Stimulated activated CD4-positive, alpha-beta T cell treated with anti-CD3 and anti-CD28 coated beads, Interleukin-1b, Interleukin-23, amount 100 ng/mL, for 1 hour (primary cell): ENCODE measurements at places on chromosomes 3 and 15.
A peak's percentile ranks its signal among the peaks of the same experiment; 100 is the strongest.

DNA sequence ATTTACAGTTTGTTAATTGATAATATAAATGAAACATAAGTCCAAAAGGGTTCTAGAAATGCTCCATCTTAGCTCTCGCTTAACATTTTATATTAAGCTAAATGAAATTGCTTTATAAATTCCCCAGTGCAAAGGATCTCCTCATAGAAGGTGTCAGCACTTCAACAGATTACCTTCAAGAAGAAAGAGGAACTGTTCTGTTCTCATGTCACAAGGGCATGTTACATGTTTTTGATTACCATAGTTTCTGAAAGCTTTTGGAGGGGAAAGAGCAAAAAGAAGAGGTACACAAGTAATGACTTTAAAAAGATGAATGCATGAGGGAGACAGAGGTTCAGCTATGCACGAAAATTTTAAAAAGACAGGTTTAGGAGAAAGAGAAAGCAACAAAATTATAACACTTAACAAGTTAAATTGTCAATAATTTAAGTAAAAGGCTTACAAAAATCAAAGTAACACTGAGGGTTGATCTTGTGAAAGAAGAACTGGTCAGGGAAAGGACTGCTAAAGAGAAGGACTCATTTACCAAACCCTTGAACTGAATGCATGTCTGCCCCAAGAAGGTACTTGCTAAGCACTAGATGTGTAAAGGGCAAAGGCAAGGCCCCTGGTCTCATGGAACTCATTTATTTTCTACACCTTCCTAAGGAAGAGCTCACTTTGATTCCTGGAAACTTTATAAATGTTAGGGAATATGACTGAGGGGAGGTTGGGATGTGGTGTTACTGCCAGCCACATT lies 45.1 kb downstream of the CCDC191 start:
- no peak for DNase-seq

- DNase-seq = no peak
These were observed 51.8 kb downstream of the HEG1 start for GRCh38 chr3:125003859-125004595.

DNA sequence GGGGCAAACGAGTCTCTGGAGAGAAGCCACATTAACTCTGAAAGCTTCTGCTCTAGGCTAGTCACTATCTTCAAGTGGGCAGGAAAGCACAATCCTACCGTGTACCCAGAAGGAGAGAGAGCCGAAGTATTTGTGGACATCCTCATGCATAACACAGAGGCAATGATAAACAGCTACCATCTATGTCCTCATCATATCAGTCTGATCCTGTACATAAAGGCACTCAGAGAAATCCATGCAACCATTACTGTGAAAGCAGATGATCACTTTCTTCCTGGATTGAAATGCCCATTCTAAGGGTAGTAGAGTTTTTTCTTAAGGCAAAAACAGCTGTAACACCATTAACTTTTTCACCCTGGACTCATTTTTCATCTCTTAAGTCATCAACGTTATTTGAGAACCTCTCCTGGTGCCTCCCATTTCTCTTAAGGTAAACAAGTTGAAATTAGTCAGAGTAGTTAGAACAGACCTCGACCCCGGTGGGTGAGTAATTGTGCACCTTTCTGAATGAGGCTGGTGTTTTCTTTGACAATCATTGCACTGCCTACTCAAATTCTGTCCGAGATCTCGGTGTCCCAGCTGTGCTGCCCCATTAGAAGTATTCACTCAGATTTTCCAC lies 327.4 kb downstream of the SHQ1 start:
- peak; percentile 15 for DNase-seq

DNA sequence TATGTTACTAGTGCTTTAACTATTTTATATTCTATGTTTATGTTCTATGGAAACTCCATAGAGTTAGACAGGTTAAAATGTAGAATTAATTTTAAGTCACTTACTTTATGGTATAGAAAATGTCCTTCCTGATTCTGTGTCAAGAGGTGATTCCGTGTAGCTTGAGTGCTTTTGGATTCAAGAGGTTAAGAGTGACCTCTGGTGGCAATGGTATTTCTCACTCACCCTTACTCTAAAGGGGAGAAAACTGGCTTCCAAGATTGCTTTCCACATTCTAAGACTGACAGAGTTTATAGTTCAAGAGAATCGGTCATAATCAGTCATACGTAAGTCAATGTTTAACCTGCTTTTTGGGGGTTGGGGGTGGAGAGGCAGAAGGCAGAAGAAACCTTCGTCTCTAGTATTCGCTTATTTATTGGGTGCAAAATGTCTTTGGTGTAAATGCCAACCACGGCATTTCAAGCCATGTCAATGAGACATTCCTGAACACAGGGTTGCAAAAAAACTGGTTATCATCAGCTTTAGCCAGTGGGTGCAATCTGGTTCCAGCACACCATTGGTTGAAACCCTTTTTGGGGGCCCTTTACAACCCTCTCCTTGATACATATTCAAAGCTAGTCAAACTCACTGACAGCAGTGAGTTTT lies 92.0 kb upstream of the VGLL3 start:
- DNase-seq = no peak

DNA sequence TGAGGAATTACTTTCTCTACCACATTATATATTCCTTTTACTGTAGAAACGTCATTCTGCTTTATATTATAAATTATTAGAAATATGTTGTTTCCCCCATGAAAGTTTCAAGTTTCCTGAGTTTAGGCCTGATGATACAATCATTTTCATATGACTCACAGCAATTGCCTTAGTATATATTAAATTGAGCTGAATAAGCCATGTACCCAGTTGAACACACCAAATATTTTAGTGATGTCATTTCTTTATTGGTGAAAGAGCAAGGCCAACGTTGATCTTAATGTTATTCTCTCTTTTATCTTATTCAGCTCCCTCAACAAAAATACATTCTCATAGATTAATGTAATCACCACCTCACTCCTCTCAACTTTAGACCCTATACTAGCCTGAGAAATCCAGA lies 30.8 kb downstream of the B3GNT5 start:
- DNase-seq = no peak

DNA sequence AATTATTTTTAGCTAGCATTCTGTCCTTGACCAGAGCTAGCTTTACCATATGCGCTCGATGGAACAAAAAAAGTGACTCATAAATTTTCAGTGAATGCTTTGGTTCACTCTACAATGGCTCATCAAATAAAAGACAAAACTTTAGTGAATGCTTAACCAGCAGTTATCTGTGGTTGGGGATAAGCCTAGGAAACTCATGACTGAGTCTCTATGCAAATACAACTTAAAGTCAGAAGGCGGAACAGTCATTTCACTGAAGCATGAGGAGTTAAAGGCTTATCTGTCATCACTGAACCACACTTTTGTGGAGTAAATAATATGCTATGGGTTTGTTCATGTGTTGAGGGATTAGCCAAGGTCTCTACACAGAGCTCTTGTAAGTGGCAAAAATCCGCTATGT lies 308.4 kb downstream of the SQOR start:
- no peak for DNase-seq

GRCh38 chr3:78734048-78734637 lies 1033.7 kb downstream of the ROBO1 start:
- DNase-seq = no peak

DNA sequence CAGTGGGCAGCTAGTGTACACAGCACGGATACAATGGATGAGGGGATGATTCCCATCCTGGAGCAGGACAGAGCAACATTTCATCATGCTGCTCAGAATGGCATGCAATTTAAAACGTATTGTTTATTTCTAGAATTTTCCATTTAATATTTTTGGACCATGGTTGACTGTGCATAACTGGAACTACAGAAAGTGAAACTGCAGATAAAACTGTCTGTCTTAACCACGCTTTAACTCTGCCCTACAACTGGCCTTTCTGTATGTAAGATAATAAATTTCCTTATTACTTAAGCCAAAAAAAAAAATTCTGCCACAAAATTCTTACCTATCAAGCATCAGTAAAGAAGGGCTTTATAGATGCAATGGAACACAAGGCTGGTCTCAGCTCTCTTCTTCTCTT lies 33.4 kb downstream of the AP3S2 start:
- DNase-seq = no peak

DNA sequence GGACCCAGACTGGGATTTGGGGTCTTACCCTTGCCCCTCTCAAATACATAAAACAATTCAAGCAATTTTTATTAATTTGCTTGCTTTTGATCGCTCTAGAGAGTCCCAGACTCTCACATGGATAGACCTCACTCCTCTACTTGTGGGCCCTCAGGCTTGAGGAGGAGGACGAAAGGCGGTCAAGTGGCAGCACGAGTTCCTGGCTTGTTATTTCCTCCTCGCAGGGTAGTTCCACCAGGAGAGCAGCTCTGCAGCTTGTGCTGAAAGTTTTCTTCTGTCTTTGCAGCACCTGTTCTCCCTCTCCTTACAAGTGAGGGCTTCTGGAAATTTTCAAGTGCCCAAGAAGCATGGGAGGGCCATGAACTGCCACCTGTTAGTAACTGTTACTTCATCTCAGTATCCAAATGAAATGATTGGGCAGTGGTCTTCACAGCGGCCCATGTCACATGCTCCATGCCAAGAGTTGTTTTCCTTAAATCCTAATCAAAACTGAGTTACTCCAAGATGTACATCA lies 22.7 kb downstream of the ABI3BP start:
- no peak for DNase-seq

DNA sequence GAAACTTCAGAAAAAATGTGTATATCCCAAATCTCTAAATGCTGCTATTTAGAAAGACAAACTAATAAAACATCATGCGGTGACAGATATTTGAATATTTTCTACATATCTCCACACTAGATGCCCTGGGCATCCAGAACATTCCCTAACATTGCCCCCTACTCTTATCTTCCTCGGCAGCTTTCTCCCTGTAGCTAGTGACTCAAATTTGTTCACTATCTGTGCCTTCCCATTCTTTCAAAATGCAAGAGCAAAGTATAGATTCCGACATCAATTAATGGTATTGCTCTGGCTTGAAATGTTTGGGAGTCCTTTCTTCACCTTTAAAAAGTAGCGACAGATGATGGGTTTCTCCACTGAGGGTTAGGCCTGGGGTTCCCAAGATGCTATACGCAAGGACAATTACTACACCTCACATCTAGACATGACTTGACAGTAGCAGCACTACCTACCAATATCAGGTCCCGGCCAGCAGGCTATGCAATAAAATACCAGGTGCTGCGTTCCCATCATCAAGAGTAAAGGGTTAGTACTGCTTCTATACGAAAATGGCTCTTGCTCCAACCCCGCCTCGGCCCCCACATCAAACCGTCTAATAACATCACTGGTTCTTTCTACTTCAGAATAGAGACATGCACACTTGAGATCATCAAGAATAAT lies 631 bp downstream of the UBR1 start:
- DNase-seq = no peak

DNA sequence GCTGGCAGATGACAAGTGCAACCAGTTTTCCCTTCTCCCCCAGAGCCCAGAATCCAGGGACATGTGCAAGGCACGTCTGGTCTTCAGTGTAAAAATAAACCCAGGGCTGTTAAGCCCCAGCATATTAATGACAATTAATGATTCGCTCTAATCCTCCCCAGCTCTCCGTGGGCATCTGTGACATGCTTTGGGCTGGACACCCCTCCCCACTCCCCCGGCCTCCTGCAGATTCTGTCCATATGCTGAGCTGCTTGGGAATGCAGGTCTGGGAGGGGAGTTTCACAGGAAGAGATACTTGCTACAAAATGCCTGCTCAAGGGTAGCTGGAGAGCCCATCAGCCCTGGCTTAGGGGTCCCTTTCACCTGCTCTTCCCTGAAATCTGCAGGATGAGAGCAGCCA lies 43.0 kb upstream of the NTRK3 start:
- no peak for DNase-seq

DNA sequence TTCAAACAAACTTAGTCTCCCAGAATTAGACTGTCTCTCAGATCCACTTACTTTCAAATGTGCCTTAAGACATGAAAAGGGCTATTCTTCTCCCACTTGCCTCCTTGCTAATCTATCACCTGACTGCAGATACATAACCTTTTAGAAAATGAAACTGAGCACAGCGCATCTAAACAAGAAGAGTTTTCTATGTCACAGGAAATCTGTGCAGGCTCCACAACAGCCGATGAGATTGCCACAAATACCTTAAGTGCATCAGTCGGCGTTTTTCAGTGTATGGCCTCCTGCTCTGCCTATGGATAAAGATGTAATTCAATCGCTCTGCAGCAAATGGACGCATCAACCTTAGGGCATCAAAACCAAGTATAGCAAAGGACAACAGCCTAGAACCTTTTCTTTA lies 544.2 kb downstream of the FOXP1 start:
- no peak for DNase-seq

GRCh38 chr15:100941536-100941935 lies 22.4 kb downstream of the LRRK1 start:
- DNase-seq = no peak

DNA sequence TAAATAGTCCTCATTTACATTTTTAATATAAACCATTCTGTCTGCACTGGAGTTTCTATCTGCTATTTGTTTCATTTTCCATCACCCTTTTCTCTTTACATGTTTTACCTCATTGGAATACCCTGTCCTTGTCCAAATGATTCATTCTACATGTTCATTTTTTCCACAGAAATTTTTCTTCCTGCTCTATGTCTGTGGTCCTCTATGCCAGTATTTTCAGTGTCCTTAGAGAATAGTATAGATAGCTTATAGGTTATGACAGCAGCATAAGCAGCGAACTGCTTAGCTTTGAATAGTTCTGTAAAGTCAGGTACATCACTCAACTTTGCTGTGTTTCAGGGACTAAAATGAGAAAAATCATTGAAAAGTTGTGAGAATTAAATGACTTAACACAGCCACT lies 742.3 kb upstream of the CBLB start:
- DNase-seq = no peak

DNA sequence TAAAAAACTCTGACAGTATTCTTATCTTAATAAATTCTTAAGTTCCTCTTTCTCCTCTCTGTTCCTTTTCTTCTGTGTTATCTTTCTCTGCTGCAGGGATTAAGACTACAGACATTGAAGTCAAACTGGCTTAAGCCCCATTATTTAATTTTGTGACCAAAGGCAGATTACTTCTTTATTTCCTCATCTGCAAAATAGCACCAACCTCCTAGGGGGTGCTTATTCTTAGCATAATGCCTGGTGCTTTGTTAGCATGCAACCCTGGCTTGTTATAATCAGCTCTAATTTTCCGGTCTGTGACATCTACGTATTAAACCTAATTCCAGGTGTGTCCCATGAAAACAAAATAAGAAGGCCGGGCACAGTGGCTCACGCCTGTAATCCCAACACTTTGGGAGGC lies 23.8 kb downstream of the SEMA6D start:
- no peak for DNase-seq

DNA sequence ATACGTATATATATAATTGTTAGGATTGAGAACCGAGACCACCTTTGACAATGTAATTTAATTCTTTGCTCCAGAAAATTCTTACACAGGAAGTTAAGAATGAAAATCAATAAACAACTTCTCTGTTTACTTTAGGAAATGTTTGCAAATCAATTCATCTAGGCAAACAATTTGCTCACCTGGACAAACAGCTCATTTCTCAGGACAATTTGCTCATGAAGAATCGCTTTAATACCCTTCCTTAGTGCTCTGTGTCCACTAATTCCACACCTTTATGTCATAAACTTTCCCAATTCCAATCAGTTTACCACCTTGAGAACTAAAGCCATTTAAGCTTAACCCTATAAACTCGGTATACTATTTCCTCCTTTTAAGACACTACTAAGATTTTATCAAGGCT lies 292.2 kb downstream of the BCHE start:
- DNase-seq = no peak
